ENCODE measurements at places on chromosomes 1 and 21.

DNA sequence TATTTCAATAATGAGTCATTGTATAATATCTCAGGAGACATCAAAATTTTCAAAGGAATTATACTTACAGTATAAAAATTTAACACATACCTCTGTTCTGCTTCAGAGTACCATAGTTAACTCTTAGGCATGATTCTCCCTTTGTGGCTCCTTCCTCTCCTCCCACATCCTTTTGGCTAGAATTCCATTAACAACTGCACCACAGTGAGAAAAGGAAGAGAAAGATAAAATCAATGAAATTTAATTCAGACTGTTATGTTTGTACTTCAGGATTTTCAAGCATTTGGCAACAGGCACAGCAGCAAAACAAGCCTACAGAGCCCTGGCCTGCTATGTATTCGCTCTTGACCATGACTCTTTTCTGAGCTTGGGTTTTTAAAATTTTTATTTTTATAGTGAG, 57.2 kb upstream of the SGIP1 start:
- DNase-seq, result no peak

GRCh38 chr1:51776408-51776807, 102.1 kb downstream of the NRDC start:
- DNase-seq, result no peak

DNA sequence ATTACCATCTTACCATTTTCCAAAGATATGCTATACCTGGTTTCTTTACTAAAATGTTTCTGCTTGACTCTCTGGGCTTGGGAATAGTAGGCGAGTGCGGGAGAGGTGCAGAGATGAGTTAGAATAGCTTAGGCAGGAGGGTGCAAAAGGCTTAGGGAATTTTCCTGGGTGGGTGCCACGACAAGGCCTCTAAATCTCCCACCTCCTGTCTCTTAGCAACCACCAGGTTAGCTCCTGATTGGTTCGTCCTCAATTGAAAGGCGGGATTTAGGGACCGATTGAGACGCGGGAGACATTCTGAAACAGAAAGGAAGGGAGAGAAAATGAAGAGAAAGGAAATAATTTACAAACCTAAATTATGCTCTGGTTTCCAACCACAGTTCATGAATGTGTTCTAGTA, 3.1 kb downstream of the ACKR1 start:
- no peak for DNase-seq

GRCh38 chr1:56065729-56066128, 513.6 kb downstream of the PLPP3 start:
- no peak for DNase-seq

DNA sequence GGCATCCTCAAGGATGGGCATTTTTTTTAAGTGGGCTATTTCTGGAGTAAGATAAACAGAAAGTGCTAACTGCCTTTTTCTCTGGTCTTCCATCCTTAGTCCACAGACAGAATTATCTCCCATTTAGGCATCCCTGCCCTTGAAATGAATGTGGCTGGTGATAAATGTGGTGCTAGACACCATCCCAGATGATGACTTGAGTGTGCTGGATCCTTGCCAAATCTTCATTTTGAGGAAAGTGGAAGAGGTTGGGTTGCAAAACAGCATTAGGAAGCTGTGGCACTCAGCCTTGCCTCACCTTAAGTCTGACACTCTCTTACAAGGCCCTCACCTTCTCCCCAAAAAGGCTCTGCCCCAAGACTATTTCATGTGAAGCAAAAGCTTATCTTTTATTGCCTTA, 19.2 kb downstream of the MAB21L3 start:
- DNase-seq, result no peak

GRCh38 chr1:11802973-11803885, 2.5 kb downstream of the MTHFR start:
- peak; percentile 49 for DNase-seq
